Activated CD4-positive, alpha-beta memory T cell treated with anti-CD3 and anti-CD28 coated beads, Interleukin-2, amount 10 ng/mL, durations not matched to agents 7 days and 5 days (primary cell): ENCODE measurements at places on chromosomes 13 and 19.

- DNase-seq = peak; percentile 39
Observed at GRCh38 chr19:19602136-19602712, 16.3 kb downstream of the PBX4 start.

GRCh38 chr19:1470055-1470304, 9.0 kb downstream of the C19orf25 start:
- no peak for DNase-seq

GRCh38 chr13:112803422-112803821, 113.6 kb downstream of the ATP11A start:
- no peak for DNase-seq

DNA sequence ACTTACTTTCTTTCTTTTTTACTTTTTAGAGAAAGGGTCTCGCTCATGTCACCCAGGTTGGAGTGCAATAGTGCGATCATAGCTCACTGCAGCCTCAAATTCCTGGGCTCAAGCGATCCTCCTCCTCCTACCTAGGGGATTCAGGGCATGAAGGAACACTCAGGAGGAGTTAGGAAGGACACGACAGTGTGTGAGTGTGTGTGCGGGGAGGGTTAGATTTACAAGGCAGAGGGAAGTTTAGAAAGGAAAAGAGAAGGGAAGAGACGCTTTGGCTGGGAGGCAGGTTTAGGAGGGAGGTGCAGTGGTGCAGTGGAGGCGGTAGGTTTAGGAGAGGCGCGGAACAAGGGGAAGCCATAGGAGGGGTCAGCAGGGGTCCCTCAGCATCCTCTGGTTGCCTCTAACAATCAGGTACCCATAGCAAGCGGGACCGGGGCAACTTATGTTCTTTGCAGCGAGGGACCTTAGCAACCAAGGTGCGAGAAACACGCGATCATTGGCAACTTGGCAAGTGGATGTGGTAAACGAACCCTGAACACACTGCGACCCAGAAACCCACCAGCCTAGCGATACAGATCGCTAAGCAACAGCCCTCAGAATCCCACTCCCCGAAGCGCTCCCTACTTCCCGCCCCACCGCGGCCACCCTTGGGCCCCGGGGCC, 501 bp downstream of the SIRT2 start:
- no peak for DNase-seq

- peak; percentile 51 for DNase-seq
Observed at GRCh38 chr19:11377237-11377636, 2.8 kb downstream of the SWSAP1 start.

DNA sequence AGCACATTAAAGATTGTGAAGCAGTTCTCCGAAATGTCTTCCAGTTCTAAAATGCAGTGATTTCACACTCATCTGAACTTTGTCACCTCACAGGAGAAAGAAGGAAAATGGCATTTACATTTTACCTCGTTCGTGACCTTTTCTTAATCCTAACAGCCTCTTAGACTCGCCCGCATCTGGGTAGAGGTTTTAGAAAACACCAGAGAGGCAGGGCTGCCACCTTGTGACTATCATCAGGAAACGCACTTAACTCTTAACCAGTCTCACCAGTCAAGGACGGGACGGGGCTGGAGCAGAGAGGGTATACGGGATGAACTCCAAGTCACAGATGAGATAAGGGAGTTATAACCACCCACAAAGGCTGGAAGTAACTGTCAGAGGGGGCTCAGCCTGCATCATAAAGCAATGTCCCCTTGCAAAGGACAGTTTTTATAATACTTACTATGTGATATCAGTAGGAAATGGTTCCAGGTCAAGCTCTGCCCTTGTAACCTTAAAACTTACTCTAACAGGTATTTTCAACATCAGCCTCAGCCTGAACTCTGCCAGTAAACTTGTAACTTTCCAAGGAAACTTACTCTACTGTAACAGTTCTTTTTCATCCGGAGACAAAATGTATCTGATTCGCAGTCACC, 8.6 kb upstream of the CEACAM6 start:
- DNase-seq = peak; percentile 48

- DNase-seq = no peak
Observed at GRCh38 chr13:98581971-98582702, 5.2 kb upstream of the STK24 start.

DNA sequence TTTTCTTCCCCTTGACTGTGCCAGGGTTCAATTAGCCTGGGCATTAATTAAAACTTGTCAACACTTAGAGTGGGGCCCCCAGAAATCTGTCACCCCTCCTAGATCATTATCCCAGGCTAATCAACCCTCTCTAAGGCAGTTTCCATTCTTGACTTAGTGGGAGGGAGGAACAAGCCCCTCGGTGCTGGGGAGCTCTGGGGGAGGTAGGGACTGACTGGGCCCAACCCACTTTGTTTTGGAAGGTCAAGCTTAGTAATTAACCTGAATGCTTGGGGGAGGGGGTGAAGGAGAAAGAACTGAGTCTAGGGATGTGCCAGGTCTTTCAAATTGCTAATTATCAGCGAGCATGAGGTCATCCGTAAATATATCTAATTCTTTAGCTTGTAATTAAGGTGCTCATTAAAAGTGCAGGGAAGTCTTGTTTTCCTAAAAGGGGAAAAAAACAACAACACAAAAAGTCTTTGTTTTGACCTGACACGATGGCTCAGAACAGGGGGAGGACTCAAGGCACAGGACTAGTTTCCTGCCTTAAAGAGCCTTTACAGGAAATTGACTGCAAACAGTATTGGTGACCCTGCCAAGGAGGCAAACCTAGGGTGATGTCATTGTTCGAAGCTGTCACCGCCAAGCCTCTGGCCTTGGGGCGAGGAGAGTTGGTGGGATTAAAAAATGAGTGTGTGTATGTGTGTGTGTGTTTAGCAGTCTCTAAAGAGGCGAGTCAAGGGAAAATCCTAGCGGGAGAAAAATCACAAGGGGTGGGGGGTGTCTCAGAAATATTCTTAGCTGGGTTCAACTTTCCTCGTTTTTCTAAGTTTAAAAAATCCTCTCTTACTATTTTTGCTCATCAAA, 19.4 kb downstream of the ACTN4 start:
- peak; percentile 68 for DNase-seq

- DNase-seq = no peak
Observed at GRCh38 chr19:41528106-41528505, 47.9 kb upstream of the CEACAM21 start.

DNA sequence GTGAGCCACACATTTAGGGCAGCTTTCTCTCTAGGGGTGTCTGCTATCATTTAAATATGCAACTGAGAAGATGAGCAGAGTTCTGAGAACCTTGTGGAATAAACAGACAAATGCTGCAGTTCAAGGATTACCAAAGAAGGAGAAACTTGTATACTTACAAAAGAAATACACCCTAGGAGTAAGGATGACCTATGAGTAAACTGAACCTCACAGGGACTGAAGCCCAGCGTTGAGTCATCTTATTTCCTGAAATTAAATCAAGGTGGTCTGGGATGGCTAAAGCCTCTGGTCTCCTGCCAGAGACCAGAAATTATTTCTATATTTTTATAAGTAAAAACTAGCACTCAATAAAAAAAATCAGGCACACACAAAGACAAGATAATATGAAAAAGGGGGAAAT, 40.1 kb downstream of the FAM216B start:
- DNase-seq = no peak

DNA sequence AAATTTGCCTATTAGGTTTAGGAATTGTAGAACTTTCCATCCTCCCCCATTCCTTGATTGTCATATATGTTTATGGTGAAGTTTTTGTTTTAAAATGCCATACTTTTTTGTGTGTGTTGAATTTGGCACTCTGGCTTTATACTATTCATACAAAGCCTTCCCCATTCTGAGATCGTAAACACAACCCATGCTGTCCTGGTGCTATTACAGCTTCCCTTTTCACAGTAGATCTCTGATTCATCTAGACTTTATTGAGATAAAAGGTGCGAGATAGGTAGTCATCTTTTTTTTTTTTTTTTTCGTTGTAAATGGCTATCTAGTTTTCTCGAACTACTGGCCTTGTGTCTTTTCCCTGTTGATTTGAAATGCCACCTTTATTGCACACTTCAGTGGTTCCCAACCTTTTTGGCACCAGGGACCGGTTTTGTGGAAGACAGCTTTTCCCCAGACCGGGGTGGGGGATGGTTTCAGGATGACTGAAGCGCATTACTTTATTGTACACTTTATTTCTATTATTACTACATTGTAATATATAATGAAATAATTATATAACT, 94.6 kb downstream of the LRCH1 start:
- no peak for DNase-seq

GRCh38 chr13:23615395-23616081, 45.3 kb downstream of the TNFRSF19 start:
- no peak for DNase-seq

DNA sequence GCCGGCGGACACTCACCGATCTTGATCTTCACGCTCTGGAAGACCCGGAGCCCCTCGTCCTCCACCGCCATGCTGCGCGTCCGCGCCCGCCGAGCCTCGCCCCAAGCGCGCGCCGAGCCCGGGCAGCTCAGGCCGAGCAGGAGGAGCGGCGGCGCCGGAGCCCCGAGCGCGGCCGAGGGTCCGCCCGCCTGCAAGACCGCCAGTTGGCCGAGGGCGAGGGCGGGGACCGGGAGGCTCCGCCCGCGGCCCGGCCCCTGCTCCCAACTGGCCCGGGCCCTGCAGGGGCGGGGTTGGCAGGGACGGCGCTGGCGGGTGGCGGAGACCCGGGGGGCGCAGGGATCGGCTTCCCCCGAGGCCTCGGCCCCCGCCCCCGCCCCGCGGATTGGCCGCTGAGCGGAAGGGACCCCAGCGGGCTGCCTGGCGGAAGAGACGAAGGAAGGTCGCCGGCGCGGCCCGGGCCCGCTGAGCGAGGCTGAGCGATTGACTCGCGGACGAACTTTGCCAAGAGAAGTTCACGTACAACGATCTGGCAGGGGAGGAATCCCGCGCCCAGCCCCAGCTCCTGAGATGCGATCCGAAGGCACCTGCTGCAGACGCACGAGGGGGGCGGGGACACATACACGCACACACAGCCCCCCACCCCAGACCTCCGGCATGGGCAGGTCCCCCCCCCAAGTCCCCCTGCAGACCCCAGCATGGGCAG, at the start of gene RASA3:
TSS of gene RASA3 (minus strand) at position 205 of the 703 bp plus-strand sequence. CDS start at position 71, 134 bp downstream.
- DNase-seq = peak; percentile 67

DNA sequence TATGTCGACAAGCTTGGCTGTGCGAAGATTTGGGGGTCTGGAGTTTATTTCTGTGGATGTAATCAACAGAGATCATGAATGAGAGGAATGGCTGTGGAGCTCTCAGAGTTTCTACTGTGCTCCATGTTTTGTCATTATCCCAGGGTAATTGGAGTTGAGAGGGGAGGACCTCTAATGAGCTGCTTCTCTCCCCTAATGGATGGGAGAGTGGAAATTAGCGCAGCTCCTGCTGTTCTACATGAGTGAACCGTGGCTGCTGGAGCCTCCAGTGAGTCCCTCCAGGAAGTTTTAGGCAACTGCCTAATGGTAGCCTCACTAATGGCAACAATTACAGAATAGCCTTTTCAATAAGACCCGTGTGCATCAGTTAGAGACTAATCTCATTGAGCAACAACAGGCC, 31.3 kb upstream of the FGF9 start:
- DNase-seq = no peak

DNA sequence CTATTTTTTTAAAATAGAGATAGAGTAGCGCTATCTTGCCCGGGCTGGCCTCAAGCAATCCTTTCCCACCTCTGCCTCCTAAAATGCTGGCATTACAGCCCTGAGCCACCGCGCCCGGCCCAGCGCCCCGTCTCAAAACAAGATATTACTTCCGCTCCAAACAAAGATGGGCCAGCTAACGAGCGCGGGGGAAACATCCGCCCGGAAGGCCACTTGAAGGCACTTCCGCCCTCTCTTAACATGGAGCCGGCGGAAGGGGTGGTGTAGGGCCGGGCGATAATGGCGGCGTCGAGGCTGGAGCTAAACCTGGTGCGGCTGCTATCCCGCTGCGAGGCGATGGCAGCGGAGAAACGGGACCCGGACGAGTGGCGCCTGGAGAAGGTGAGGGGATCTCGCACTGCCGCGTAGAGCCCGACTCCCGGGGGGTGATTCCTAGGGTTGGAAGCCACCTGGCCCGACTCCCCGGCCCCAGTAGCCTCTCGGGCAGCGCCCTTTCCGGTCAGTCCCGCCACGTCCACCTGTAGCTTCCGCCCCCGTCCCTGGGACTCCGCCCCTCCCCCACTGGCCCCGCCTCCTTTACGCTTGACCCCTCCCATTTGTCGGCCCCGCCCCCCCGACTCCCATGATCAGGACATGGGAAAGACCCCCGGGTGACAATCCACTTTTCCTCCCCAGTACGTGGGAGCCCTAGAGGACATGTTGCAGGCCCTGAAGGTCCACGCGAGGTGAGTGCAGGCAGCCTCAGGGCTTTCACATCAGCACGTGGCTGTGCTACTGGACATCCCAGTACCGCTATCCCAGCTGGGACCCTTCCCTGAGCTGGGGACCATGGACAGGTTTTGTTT, at the start of gene USE1:
TSS of gene USE1 (plus strand) at position 231 of the 845 bp plus-strand sequence. CDS start at position 280, 49 bp downstream.
- peak; percentile 91 for DNase-seq

DNA sequence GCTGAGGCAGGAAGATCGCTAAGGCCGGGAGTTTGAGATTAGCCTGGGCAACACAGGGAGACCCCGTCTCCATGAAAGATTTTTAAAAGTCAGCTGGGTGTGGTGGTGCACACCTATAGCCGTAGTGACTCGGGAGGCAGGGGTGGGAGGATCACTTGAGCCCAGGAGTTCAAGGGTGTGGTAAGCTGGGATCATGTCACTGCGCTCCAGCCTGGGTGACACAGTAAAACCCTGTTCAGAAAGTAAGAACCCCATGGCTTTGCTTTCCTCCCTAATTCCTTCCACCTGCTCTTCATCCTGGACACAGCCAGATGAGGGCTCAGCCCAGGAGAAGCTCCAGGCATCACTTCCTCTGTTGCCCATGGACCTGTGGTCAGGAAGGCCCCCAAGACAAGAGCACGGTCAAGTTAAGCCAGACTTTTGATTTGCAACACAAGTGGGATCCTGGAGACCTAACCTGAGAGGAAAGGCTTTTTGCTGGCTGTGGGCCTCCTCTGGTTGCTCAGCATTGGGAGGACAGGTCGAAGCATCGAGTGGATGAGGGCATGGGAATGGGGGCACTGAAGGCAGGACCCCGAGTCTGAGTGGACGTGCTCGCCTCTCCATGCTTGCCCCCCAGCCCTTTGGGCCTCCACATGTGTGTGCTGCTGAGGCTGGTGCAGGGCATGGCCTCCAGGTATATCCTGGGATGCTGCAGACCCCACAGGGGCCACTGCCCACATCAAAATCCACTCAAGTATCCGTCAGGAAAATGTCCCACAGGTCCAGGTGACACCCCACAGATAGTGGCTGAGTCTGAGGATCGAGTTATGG, 25.4 kb downstream of the TUBA3C start:
- no peak for DNase-seq

- no peak for DNase-seq
Observed at GRCh38 chr13:79936368-79937136, 404.4 kb downstream of the SPRY2 start.

GRCh38 chr13:43614063-43614462, 172.7 kb downstream of the ENOX1 start:
- no peak for DNase-seq

GRCh38 chr13:57450356-57450755, 181.2 kb upstream of the PCDH17 start:
- DNase-seq = no peak

- DNase-seq = no peak
Observed at GRCh38 chr19:51295382-51296126, 15.9 kb upstream of the IGLON5 start.

GRCh38 chr13:99966064-99966805, 5.3 kb downstream of the ZIC5 start:
- no peak for DNase-seq

GRCh38 chr13:44629465-44630183, 53.5 kb upstream of the TSC22D1 start:
- no peak for DNase-seq
